ENCODE measurements at places on chromosomes 2 and 18.

- DNase-seq, result no peak
Measured at GRCh38 chr18:41436772-41437171, 518.3 kb upstream of the PIK3C3 start.

- no peak for DNase-seq
Measured at GRCh38 chr2:157404363-157404762, 39.5 kb downstream of the CYTIP start.

DNA sequence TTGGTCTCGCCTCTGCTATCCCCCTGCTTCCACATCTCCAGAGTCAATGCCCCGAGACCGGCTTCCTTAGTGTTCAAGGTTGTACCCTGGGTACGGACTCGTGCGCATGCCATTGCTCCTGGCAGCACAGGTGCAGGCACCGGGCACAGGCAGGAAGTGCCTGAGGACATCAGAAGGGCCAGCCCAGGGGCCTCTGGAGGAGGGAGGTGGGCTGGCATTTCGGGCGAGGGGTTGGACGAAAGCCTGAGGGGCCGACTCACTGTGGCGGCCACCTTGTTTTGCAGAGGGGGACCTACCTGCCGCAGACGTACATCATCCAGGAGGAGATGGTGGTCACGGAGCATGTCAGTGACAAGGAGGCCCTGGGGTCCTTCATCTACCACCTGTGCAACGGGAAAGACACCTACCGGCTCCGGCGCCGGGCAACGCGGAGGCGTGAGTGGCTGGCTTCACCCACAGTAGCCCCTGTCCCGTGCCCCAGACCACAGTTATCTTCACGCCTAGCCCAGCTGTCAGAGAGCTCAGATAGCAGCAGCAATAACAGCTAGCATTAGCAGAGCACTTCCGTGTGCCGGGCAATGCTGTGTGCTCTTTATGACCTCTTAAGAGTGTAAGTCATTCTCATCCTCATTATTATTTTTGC, 12.5 kb downstream of the ITM2C start:
- DNase-seq, result no peak

DNA sequence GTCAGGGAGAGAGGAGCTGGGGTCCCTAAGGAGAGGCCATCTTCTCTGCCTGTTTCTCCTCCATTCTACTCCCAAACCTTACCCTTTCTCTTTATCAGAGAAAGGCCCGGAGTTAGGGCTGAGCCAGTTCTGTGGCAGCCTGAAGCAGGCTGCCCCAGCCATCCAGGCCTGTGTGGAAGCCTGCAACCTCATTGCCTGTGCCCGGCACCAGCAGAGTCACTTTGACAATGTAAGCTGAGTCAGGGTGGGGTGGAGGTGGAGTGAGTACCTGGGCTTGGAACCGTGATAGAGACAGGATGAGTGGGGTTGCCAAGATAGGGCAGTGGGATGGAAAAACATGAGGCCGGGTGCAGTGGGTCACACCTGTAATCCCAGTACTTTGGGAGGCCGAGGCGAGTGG, 5.2 kb downstream of the CHRNG start:
- no peak for DNase-seq

Measured in inflammatory macrophage treated with lipopolysaccharide for 1 hour (primary cell).